Osteocyte (in vitro differentiated cells): ENCODE measurements at places on chromosomes 12 and 14.
A peak's percentile ranks its signal among the peaks of the same experiment; 100 is the strongest.

- DNase-seq: no peak
Observed at GRCh38 chr12:1318327-1319031, 275.9 kb downstream of the FBXL14 start.

DNA sequence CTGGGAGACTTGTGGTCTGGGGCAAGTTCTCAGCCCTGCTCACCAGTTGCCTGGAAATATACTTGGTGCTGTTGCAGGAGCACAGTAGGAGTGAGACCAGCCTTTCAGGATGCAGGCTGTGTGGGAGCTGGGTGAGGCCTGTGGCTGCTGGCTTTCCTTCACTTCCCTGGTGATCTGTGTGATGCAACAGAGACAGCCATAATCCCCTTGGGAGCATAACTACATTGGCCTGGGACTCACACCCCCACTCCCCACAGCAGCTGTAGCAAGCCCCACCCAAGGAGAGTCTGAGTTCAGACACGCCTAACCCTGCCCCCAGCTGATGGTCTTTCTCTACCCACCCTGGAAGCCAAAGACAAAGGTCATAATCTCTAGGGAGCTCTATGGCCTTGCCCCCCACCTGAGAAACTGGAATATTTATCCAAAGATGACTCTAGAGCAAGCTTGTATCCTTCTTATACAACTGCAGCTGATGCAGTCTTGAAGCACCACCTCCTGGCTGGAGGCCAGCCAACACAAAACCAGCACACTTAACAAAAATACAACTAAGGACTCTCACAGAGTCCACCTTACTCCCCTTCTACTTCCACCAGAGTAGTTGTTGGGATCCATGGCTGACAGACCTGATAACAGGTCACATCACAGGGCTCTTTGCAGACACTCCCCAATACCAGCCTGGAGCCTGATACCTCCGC, 190.4 kb upstream of the CPNE8 start:
- DNase-seq: no peak

DNA sequence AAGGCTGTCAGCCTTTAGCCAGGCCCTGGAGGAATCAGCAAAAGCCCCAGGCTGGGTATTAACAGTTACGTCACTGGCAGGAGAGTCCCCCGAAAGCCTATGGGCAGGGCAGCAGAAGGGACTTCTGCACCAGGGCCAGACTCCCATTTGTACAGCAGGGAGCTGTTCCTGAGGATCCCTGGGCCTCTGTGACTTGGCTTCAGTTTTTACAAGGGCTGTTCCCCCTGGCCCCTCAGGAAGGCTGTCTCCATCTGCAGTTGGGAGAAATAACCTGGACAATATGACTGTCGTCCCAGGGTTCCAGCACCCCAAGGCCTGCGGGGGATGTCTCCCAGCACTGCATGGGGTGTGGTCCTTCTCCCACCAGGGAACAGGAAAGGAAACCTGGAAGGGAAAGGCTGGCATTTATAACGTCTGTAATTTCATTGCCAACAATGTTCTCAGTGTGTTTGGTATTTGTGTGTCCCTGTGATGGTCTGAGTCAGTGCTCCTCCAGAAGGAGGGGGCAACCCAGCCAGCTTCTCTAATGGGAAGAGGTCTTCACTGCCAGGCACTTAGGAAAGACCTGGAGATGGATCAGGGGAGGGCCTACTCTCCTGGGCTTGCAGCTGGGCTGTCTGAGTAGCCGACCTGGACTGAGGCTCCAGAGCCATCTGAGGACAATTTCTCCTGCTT, 42.4 kb downstream of the ERH start:
- no peak for DNase-seq

- no peak for DNase-seq
Observed at GRCh38 chr14:60649875-60650372, 647 bp upstream of the SIX1 start.

DNA sequence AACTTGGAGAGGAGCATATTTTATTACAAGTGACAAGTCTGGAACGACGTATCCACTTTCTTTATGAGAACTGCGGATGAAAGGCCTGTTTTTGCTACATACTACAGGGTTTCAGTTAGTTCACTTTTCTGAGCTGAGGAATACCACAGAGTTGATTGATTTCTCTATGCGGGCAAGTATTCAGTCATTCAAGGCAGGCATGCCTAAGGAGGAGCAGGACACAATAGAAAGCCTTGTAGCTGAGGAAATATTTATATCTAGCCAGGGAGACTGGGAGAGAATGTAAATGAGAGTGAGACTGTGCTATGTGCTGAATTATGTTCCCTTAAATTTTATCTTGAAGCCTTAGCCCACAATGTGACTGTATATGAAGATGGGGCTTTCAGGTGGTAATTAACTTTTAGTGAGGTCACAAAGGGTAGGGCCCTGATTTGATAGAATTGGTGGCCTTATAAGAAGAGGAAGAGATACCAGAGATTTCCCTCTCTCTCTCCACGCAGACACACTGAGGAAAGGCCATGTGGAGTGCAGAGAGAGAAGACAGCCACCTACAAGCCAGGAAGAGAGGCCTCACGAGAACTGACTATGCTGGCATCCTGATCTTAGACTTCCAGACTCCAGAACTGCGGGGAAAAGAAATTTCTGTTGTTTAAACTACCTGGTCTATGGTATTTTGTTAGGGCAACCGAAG, 459.0 kb upstream of the ATP2B1 start:
- no peak for DNase-seq

DNA sequence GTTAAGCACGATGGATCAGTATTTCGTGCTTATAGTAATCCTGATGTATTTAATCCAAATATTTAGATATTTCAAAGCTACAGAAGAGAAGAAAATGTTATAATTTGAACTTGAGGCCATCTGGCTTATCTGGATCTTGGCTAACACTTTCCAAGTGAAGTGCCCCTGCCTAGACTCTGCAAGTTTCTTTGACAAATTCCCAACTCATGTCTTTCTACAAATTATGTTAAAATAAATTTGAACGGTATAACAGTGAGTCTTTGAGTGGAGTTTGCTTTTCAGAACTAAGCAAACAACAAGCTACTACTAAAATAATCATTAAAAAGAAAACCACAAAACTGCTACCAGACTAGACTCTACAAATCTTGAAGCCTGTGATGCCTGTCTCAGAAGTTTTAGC, 374.4 kb upstream of the PRICKLE1 start:
- DNase-seq: no peak

DNA sequence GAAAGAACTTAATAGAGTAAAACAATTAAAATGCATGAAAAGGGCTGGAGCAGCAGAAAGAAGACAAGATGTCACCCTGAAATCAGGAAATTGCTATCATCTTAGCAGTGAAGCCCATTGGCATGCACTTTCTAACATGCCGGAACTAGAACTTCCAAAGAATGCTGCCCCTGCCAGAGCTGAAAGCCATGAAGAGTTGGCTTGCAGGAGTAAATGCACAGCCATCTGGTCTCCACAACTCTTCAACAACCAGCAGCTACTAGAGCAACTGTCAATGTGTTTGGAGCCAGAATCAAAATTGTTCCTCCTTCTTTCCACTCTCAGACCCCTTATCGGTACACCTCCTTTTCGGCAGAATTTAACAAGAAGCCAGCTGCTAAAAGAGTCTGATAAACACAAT, 414.1 kb downstream of the KCNH5 start:
- no peak for DNase-seq

- no peak for DNase-seq
Observed at GRCh38 chr12:31215518-31216232, 110.3 kb downstream of the SINHCAF start.

GRCh38 chr12:69985656-69986055, 160.6 kb downstream of the MYRFL start:
- no peak for DNase-seq

DNA sequence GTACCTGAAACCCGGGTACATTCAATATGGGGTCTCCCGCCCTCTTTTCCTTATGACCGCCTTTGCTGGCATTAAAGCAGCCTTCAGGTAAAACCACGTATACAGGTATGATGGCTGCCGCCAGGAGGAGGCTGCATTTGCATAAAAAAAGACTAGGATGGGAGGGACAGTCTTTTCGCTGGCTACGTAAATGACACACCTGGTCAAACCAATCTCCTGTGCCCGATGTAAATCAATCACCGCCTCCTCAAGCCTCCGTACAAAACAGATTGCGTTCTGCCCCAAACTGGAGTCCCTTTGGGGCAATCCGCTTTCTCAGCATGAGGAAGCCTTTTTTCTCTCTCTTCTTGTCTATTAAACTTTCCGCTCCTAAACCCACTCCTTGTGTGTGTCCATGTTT, 8.1 kb upstream of the ALDH1L2 start:
- no peak for DNase-seq

DNA sequence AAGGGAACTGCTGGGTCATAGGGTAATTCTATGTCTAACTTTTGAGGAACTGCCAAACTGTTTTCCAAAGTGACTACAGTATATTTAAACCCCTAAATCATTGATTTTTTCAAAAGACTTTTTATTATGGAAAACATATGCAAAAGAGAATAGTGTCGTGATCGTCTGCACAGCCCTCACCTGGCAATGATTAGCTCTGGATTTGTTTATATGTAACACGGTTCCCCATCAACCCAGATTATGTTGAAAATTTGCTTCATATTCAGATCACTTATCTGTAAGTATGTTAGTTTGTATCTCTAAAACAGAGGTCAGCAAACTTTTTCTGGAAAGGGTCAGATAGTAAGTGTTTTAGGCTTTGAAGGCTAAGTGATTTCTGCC, 52.7 kb downstream of the CCDC92 start:
- no peak for DNase-seq

GRCh38 chr14:85444635-85445034, 85.3 kb upstream of the FLRT2 start:
- DNase-seq: no peak

- DNase-seq: no peak
Observed at GRCh38 chr12:81992461-81992860, 233.3 kb upstream of the PPFIA2 start.

- no peak for DNase-seq
Observed at GRCh38 chr12:71558445-71558844, 105.2 kb downstream of the ZFC3H1 start.

DNA sequence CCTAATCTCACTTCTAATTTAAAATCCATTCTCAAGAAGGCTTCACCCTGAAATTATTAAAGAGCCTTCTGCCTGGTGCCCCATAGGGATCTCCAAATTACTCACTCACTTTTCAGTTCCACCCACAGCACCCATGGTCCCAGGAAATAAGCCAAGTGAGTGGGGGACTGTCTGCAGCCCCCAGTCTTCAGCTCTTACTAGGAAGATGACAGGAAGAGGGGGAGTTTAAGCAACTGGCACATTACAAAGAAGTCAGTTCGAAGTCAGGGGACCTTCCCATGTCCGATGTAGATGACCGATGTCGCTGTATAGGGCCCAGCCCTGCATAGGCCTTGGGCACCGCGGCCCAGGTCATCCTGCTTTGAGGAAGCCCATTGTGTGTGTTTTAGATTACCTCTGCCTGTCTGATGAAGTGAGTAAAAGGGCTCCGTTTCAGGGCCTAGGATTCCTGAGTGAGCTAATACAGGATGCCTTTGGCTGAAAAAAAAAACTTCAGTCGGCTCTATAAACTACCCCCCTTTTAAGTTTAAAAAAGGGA, 1.9 kb downstream of the ACTN1 start:
- no peak for DNase-seq

- DNase-seq: no peak
Observed at GRCh38 chr12:88111074-88111652, 30.7 kb downstream of the CEP290 start.

GRCh38 chr12:129635021-129635685, 268.7 kb downstream of the TMEM132D start:
- DNase-seq: no peak

- DNase-seq: no peak
Observed at GRCh38 chr12:2479851-2480535, 314.8 kb upstream of the FKBP4 start.

GRCh38 chr12:76866726-76867125, 12.1 kb downstream of the CSRP2 start:
- DNase-seq: no peak

DNA sequence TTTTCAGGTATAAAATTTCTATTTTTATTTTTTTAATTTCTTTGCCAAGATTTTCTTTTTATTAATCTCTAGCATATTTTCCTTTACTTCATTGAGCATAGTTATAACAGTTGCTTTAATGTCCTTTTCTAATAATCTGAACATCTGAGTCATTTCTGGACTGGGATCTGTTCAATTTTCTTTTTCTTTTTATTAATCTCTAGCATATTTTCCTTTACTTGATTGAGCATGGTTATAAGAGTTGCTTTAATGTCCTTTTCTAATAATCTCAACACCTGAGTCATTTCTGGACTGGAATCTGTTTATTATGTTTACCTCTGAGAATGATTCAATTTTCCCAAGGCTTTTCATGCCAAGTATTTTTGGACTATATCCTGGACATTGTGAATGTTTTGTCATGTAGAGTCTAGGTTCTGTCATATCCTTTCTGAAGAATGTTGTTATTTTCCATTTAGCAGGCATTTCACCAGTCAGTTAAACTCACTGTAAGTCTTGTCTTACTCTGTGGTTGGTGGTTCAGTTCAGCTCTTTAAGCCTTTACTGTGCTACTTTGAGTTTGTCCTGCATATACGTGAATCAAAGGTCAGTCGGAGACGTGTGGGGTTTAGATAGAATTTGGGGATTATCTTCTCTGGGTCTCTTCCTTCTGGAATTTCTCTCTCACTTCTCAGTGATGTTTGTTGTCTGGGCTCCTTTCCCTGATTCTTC, 20.3 kb downstream of the TTC6 start:
- no peak for DNase-seq

GRCh38 chr14:23442721-23443356, 7.4 kb upstream of the MYH7 start:
- peak; percentile 77 for DNase-seq

GRCh38 chr12:10154145-10154496, 17.8 kb downstream of the OLR1 start:
- DNase-seq: no peak

DNA sequence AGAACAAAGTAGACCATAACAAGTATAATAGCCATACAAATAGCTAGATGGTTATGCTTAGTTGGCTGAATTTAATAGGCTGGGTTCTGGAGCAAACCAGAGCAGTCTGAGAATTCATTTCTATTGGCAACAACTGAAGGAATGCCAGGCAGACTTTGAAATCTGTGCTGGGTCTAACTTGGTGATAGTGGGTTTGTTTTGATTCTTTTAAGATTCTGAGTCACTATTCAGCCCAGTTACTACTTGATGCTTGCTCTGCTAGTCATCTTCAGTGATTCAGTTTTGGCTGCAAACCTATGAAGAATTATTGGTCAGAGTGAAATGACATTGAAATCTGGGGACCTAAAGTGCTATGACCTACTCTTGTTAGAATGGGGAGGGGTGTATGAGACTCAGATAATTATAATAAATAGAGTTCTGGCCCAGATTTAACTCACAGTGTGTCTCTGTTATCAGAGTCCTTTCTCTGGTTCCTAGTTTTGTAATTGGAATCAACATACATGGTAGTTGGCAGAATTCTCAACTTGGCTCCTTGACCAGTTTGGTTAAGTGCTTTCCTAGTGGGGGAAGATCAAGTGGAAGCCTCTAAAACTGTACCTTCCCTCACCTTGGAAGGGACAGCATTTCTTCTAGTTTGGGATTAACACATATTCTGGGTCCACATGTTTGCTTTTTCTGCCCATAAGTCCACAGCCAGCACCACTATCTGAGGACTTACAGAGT, 43.5 kb downstream of the MNAT1 start:
- DNase-seq: no peak

GRCh38 chr14:69317780-69318179, 57.8 kb downstream of the GALNT16 start:
- no peak for DNase-seq
